ENCODE measurements at places on chromosomes 11 and 22.

- no peak for DNase-seq
These were observed 375.6 kb upstream of the CCDC90B start for GRCh38 chr11:83661491-83662350.

DNA sequence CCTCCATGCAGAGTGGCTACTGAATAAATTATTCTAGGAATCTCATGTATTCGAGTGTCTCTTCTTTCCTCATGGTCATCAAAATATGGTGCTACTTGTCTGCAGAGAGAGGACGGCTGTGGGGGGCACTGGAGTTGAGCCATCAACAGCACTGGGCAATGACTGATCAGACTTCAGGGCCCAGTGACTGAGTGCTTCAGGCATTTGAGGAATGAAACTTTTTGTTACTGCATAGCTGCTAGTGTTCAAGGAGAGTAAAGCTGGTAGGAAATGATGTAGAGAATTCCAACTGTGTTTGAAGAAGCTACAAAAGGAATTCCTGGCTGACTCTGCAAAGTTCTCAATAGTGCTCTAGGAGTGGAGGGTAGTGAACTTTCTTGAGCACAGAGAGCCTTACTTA, 277.7 kb downstream of the CADM1 start:
- DNase-seq: no peak

DNA sequence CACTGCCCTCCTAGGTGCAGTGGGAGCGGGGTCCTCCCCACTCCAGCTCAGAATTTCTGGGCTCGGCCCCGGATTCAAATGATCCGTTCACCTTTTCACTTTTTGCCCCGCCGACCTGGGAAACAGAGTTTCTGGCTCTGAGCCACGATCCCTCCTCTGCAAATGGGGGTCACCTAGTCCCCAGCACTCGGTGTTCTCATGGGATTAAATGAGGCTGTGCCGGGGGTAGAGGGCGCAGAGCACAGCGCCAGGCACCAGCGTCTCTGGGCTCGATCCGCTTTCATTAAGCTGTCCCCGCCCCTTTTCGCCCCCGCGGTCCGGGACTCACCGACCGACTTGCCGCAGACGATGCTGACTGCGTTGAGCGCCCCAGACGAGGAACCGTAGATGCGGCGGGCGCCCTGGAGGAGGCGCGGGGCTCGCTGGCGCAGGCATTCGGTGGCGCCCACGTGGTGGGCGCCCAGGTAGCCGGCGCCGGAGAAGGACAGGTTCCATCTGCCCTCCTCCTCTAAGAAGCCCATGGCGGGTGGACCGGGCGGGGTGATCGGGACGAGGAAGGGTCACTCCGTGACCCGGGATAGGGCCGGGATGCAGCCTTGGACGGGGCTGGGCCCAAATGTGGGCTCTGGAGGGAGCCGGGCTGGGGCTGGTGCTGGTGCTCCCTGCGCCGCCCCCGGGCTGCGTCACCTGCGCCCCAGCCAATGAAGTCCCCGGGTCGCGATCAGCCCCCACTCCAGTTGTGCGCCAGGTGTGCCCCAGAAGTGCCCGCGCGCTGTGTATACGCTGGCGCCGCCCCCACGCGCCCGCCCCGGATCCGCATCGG, at the start of gene PNPLA5:
Gene PNPLA5, minus strand, starts transcription at position 654 of the 823 bp plus-strand sequence. Its CDS starts 133 bp downstream, at position 521.
- peak; percentile 62 for DNase-seq

- no peak for DNase-seq
These were observed 1238.7 kb downstream of the TBC1D22A start for GRCh38 chr22:48001101-48001500.

- DNase-seq: no peak
These were observed 6.1 kb downstream of the TXN2 start for GRCh38 chr22:36475341-36475740.

DNA sequence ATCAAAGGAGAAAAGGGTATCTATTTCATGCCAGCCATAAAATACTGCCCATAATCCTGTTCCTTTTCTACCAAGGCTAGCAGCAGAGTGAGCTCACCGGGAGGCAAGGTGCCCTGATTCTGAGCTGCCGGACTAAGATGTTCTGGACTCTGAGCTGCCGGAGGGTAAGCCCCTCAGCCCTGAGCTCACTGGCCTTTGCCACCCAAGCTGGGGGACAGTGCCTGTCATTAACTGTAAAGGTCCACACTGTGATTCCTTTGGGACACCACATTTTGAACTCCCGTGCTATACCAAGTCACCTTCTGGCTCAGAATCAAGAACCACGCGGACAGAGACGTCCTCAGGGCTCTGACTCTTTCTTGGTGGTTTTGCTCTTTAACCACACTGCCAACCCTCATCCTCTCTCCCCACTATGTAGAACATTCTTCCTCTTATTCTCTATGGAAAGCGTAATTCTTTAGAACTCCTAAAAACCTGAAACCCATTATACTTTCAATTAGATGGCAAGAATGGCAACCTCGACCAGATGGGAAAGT, 88.4 kb upstream of the BID start:
- DNase-seq: no peak

DNA sequence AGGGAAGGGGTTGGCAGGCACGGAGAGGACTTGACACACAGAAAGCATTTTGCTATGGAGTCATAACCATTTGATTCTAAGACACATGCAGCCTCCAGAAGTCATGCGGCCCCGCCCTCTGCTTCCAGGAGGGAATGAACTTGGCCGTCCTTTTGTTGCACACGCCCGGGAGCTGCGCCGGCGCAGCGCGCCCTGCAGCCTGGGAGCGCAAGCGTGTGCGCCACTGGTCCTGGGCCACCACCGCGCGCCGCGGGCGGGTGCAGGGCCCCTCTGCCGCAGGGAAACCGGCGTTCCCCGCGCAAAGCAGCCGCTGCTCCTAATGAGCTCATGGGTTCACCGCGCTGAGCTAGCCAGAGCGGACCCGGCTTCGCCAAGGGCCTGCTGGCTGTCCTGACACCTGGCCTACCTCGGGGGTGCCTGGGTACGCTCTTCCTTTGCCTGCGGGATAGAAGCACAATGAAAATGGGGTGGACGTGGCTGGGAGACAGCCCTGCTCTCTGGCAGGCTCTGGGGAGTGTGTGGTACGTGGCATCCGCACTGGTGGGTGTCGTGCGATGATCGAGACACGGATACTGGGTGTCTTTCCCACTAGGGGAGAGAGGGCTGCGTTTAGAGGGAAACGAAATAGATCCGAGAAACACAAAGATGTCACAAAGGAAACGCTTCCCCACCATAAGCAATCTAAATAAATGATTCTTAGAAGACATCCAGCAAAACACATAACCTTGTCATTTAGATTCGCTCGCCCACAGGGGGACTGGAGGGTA, 669 bp downstream of the MICAL3 start:
- DNase-seq: peak; percentile 91

DNA sequence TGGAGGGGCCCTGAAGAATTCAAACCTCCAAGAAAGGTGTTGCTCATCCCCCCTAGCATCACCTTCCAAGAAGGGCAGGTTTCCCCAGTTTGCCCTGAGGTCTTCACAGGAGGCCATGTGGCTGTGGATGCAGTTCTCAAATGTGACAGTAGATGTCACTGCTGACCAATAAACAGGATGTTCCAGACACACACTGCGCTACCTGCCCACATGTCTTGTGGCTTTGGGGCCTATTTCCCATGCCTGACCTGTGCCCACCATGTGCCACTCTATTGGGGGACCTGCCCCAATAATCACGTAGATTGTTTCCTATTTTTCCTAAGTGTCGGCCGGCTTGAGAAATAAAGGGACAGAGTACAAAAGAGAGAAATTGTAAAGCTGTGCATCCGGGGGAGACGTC, 4.5 kb downstream of the GSTT2 start:
- peak; percentile 52 for DNase-seq

- DNase-seq: no peak
These were observed 33.2 kb downstream of the CALCA start for GRCh38 chr11:14938936-14939335.

GRCh38 chr11:91293119-91293518, 931.5 kb upstream of the FAT3 start:
- no peak for DNase-seq

GRCh38 chr22:37905534-37906363, at the start of gene MICALL1:
Gene MICALL1 (plus strand): TSS chr22:37906297. CDS start chr22:37906423, 126 bp downstream.
- DNase-seq: peak; percentile 94

DNA sequence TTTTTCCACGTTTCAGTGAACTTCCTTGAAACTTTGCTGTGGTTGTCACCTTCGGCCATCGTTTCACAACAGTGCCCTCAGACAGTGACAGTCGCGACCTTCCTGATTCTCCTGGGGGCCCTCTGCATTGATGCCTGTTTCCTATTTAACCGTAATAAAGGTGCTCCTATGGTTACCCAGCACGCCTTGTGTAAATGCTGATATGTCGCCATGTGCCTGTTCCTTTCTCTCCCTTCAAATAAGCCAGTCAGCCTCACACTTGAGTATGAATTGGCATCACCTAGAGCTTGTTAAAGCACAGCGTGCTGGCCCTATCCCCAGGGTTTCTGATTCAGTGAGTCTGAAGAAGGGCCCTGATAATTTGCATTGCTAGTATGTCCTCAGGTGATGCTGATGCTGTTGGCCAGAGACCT, 104.8 kb downstream of the MICAL2 start:
- DNase-seq: no peak

GRCh38 chr11:67510023-67510345, 2.0 kb upstream of the CDK2AP2 start:
- no peak for DNase-seq

- DNase-seq: no peak
These were observed 67.2 kb downstream of the EFCAB6 start for GRCh38 chr22:43744700-43745410.

- DNase-seq: no peak
These were observed 1.9 kb downstream of the LIF start for GRCh38 chr22:30244641-30245040.

- DNase-seq: no peak
These were observed at the start of gene ALDH3B1 for GRCh38 chr11:68010090-68011041. Gene ALDH3B1 (plus strand): TSS chr11:68010327. CDS start chr11:68015298, 4,971 bp downstream.

DNA sequence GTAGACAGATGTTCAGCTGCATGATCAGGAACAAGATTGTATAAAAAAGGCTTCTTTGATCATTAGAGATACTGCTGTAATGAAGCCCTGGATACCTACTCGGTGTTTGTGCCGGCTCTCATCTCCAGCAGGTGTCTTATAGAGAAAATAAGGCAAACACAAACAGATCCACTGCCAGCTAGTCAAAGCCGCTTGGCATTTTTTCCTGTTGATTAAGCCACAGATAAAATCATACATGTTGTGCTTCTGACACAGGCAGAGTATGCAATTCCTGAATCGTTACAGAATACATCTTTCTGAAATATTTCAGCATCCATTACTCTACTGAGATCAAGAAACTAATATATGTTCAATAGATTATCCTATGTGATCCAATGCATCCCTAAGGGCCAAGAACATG, 206.9 kb downstream of the CADM1 start:
- no peak for DNase-seq

DNA sequence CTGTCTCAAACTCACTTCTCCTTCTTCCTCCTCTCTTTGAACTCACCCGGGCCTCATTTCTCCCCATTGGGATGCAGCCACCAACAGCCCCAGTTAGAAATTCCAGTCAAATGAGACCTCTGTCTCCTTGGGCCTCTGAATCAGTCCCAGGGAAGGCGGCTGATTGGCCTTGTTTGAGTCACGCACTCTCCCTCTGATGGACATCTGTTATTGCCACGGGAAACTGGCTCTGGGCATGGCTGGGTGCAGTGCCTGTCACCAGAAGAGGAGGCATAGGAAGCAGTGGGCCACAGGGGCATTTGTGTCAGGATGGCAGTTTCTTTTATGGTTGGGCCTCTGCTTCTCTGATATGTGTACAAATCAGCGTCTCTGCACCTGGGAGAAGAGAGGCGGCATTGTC, 9.6 kb upstream of the WNT11 start:
- DNase-seq: no peak

DNA sequence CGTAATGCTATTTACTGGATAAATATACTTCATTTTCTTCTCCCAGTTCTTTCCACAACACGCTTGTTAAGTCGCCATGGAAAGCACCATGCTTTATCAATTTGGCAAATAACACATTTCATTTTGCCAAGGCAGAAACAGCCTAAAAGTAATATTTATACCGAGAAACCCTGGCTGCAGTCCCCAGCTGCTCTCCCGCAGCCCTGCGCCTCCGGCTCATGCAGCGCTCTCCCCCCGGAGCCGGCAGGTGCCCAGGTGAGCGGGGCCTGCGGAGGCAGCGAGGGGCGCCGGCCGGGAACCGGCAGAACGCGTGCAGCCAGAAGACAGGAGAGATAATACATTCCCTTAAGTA, 681 bp upstream of the ARHGEF12 start:
- no peak for DNase-seq

DNA sequence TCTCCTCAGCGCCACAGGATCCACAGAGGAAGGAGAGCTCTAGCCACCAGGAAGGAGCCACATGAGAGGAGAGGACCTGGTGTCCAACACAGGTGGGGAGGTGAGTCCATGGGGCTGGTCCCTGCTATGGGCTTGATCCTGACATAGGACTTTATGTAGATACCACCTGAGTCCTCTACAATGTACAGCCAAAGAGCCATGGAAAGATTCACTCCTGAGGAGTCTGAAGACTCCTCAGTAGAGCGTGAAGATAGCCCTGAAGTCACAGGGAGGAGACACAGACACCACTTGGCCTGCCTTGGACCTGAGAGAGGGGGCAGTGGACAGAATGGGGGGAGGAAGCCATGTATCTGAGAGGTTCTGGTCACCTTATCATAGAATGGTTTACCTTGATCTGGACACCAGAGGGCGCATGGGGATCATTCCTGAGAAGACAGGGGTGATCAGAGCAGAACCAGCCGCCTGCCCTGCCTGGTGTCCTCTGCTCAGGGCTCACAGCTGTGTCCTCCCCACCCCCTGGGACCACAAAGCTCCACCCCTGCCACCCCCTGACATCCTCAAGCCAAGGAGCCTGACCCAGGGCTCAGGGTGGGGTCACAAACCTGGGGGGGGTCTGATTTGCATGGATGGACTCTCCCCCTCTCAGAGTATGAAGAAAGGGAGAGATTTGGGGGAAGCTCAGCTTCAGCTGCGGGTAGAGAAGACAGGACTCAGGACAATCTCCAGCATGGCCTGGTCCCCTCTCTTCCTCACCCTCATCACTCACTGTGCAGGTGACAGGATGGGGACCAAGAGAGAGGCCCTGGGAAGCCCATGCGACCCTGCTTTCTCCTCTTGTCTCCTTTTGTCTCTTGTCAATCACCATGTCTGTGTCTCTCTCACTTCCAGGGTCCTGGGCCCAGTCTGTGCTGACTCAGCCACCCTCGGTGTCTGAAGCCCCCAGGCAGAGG, 77.0 kb downstream of the ZNF280B start:
- peak; percentile 79 for DNase-seq

DNA sequence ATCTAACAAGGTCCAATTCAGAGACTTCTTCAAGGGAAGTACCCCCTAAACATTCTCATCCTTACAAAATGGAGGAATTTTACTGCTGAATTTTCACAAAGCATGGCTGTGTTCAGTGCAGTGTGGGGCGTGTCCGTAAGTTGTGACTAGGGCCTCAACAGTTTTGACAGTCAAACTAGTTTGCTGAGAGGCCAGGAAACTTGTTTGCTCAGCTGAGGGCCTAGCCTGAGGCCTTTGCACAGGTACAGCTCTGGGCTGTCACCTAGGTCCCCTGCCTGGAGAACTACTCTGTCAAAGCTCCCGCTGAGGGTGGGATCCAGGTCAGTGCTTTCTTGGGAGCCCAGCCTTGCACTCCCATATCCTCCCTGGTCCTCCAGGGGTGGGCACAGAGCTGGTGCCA, 27.9 kb downstream of the TCP11L1 start:
- no peak for DNase-seq

- DNase-seq: no peak
These were observed 111.2 kb downstream of the PTPRJ start for GRCh38 chr11:48091426-48092102.

- no peak for DNase-seq
These were observed 69.8 kb upstream of the SLC25A18 start for GRCh38 chr22:17493419-17493981.

GRCh38 chr11:113043698-113044097, 82.5 kb downstream of the NCAM1 start:
- DNase-seq: no peak
